ENCODE measurements at places on chromosomes 11 and 22.

DNA sequence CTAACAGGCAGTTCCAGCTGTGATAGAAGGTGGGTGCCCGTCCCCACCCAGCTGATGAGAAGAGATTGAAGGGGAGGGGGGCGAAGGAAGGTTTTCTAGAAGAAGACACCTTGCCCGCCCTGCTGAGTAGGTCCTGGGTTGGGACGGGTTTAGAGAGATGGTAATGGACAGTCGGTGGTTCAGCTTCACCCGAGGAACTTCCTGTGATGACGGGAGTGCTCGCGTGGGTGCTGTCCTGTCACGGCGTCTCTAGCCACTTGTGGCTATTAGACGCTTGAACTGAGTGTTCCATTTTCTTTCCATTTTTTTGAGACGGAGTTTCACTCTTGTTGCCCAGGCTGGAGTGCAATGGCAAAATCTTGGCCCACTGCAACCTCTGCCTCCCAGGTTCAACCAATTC lies 27.6 kb upstream of the MGAT3 start:
- DNase-seq = no peak
- no peaks in the 10 kb centered on the region for H3K27me3 ChIP-seq
- no peaks in the 10 kb centered on the region for H3K4me1 ChIP-seq
- peaks cover 2% of the 10 kb centered on the region for H3K36me3 ChIP-seq
- no peak overlapping the region for H3K27ac ChIP-seq
- no peak overlapping the region for H3K4me3 ChIP-seq

GRCh38 chr11:64585150-64585549 lies 5.9 kb upstream of the SLC22A12 start:
- no peak overlapping the region for H3K27ac ChIP-seq
- DNase-seq = peak; percentile 6
- no peaks in the 10 kb centered on the region for H3K4me1 ChIP-seq
- no peak overlapping the region for H3K4me3 ChIP-seq
- no peaks in the 10 kb centered on the region for H3K36me3 ChIP-seq

DNA sequence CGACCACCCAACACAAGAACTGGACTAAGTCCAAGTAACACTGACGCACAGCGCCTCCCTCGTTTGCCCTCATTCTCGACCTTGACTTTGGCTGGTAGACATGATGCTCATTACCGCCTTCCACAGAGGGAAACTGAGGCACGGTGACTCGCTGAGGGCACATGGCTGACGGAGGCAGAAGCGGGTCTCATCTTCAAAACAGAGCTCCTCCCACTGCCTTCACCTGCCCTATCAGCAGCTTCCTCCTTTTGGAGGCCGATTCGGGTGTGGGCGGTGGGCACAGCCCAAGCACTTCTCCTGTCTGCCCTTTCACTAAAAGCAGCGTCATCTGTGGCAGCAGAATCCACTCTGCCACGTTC lies 2.0 kb upstream of the KMT5B start:
- peak; percentile 29 for DNase-seq
- no peak overlapping the region for H3K4me3 ChIP-seq
- H3K27me3 ChIP-seq = no peaks in the 10 kb centered on the region
- no peak overlapping the region for H3K27ac ChIP-seq
- H3K4me1 ChIP-seq = peaks cover 10% of the 10 kb centered on the region

DNA sequence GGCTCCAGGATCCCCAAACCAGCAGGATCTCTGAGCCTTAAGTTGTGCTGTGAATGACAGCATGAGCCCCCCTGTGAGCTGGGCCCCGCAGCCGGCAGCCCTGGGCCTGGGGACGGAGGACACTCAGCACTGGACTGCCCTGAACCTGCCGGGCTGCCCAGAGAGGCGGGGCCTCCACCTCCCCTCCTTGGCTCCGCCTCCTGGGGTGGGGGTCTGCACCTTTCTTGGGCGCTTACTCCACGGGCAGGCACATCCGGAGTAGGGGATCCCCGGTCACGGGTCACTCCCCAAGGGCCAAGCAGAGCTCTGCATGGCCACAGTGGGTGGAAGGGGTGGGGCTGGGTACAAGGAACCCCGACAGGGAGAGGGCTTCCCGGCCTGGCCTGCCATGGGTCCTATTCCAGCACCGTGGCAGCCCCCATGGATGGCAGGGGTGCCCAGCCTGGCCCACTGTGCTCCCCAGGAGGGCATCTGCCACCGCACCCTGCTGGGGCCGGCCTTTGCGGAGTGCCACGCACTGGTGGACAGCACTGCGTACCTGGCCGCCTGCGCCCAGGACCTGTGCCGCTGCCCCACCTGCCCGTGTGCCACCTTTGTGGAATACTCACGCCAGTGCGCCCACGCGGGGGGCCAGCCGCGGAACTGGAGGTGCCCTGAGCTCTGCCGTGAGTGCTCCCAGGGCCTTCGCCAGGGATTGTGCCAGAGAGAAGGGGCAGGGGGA lies 5.4 kb downstream of the MUC5B start:
- H3K27me3 ChIP-seq = peaks cover 3% of the 10 kb centered on the region
- H3K36me3 ChIP-seq = no peaks in the 10 kb centered on the region
- H3K4me3 ChIP-seq = no peak overlapping the region
- no peak overlapping the region for H3K27ac ChIP-seq
- no peaks in the 10 kb centered on the region for H3K4me1 ChIP-seq
- no peak for DNase-seq

DNA sequence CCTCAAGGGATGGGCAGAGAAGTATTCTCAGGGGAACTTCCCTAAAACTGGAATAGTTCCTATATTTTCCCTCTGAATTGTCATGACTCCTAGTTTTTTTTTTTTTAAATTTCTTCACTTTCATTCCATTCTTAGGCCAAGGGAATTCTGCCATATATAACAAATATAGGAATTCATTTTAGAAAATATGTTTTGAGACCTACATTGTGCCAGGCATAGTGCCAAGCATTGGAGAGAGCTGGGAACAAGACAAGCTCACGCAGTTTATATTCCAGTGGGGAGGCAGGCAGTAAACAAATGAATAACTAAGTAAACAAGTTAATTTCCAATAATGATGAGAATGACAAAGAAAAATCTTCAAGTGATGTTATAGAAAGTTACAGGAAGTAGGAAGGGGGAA lies 2.6 kb upstream of the NPTXR start:
- H3K27ac ChIP-seq = no peak overlapping the region
- H3K4me3 ChIP-seq = no peak overlapping the region
- no peaks in the 10 kb centered on the region for H3K36me3 ChIP-seq
- no peaks in the 10 kb centered on the region for H3K27me3 ChIP-seq

- H3K4me3 ChIP-seq = no peak overlapping the region
- no peak overlapping the region for H3K27ac ChIP-seq
- peaks cover 2% of the 10 kb centered on the region for H3K4me1 ChIP-seq
- H3K36me3 ChIP-seq = no peaks in the 10 kb centered on the region
- no peaks in the 10 kb centered on the region for H3K27me3 ChIP-seq
- DNase-seq = no peak
These were observed 22.3 kb downstream of the PIK3IP1 start for GRCh38 chr22:31269892-31270579.

- no peaks in the 10 kb centered on the region for H3K27me3 ChIP-seq
- H3K36me3 ChIP-seq = no peaks in the 10 kb centered on the region
- no peak overlapping the region for H3K4me3 ChIP-seq
- H3K4me1 ChIP-seq = no peaks in the 10 kb centered on the region
- no peak overlapping the region for H3K27ac ChIP-seq
These were observed 78.5 kb downstream of the SPON1 start for GRCh38 chr11:14041040-14041439.

Data from ovary (tissue), 10 donors.